NCI-H82 (cell line): ENCODE measurements at places on chromosomes 6 and 20.

GRCh38 chr6:56288347-56288746 lies 41.0 kb upstream of the COL21A1 start:
- no peak for DNase-seq

- no peak for DNase-seq
Measured at GRCh38 chr6:30792786-30793185, 48.4 kb upstream of the IER3 start.

DNA sequence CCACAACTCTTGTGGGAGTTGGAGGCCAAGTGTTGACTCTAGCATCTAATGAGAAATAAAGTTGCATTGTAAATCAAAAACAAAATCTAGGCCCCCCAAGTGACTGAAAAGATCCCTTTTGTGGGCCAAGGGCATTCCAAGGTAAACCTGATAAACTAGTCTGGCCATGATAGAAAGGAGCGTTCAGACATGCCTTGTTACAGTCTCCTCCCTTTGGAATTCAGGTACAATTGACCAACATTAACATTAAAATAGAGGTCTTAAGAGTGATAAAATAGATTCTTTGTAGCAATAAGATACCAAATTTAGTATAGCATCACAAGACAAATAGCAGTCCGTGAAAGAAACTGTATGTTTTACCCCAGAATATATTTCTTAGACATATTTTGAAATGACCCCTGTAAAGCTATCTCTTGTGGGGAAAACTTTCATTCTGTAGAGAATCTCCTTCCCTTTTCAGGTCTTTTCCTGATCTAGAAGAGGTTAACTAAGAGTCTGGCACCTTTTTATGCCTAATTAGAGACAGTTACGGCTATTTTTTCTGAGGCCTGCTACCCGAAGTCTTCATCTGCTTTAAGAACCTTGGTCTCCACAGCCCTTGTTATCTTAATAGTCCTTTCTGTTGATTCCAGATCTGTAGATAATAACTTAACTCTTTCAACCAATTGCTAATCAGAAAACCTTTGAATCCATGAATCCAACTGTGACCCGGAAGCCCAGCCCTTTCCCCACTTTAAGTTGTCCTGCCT lies 495.4 kb upstream of the MMS22L start:
- no peak for DNase-seq

- DNase-seq = no peak
Measured at GRCh38 chr6:17193106-17193775, 87.9 kb upstream of the RBM24 start.
